ENCODE measurements at places on chromosomes 2 and 18. TPM values are rescaled to one million over a fixed set of nuclear protein-coding genes. Genes with fewer than 3 reads are reported as not detected.
A peak's percentile ranks its signal among the peaks of the same experiment; 100 is the strongest.

RAB27B gene
- 1.9 TPM for total RNA-seq

DQX1 gene
- total RNA-seq, result 0.26 TPM

GRCh38 chr2:207484444-207485391 is 45.0 kb upstream of the CREB1 start:
- no peak overlapping the region for H3K4me3 ChIP-seq
- H3K36me3 ChIP-seq, result no peaks in the 10 kb centered on the region
- H3K27me3 ChIP-seq, result no peaks in the 10 kb centered on the region
- DNase-seq, result no peak

TMEFF2 gene
- 46.8 TPM for total RNA-seq

DNA sequence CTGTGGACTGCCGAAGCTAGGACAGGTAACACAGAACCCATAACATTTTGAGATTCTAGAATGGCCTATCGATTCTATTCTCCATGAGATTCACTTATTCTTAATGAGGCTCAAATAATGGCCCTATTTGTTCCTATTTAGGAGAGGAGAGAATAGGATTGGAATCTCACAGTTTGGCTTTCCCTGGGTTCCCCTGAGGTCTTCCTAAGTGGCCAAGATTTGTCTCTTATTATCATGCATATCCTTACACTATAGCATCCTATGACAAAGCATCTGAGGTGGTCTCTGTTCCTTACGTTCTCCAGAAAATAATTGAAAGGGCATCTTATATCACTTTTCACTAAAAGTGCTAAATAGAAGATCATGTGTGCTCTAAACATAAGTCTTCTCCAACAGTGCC is 9.5 kb downstream of the WDPCP start:
- no peaks in the 10 kb centered on the region for H3K36me3 ChIP-seq
- H3K4me1 ChIP-seq, result no peaks in the 10 kb centered on the region
- H3K4me3 ChIP-seq, result no peak overlapping the region

- peaks cover 4% of the 10 kb centered on the region for H3K4me1 ChIP-seq
- no peak for DNase-seq
- H3K4me3 ChIP-seq, result no peak overlapping the region
Observed at GRCh38 chr18:3283908-3284307, 22.0 kb downstream of the MYL12B start.

GRCh38 chr18:34918856-34919255 is 122.4 kb upstream of the MAPRE2 start:
- no peak for DNase-seq
- H3K27me3 ChIP-seq, result no peaks in the 10 kb centered on the region
- no peak overlapping the region for H3K27ac ChIP-seq
- no peak overlapping the region for H3K4me3 ChIP-seq
- H3K36me3 ChIP-seq, result peaks cover 3% of the 10 kb centered on the region
- H3K4me1 ChIP-seq, result peaks cover 27% of the 10 kb centered on the region

DNA sequence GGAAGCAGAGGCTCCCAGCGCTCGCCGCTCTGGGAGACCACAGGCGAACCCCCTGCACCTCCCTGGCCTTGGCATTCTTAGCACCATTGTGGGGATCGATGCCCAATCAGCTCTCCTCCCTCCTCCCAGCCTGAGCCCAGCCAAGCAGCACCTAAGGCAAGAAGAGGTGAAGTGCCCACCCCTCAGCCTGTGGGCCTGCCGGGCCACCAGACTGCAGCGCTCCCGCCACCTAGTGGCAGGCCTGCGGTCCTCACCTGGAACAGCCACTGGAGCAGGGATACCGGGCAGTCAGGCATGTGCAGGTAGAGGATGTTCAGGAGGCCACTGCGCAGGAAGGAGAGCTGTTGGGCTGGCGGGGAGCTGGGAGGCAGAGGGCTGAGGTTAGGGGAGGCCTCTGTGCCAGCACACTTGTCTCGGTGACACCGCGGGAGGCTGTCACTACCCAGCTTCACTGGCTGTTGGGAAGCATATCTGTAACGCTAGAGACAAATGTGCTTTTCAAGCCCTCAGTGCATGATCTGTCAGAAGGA is 35.2 kb downstream of the FAM178B start:
- H3K4me1 ChIP-seq, result peaks cover 2% of the 10 kb centered on the region
- no peaks in the 10 kb centered on the region for H3K36me3 ChIP-seq
- peak; percentile 89 for DNase-seq
- H3K27me3 ChIP-seq, result peaks cover 21% of the 10 kb centered on the region
- no peak overlapping the region for H3K4me3 ChIP-seq
